ENCODE measurements at places on chromosomes 11 and 22. TPM values are rescaled to one million over a fixed set of nuclear protein-coding genes. Genes with fewer than 3 reads are reported as not detected.

DNA sequence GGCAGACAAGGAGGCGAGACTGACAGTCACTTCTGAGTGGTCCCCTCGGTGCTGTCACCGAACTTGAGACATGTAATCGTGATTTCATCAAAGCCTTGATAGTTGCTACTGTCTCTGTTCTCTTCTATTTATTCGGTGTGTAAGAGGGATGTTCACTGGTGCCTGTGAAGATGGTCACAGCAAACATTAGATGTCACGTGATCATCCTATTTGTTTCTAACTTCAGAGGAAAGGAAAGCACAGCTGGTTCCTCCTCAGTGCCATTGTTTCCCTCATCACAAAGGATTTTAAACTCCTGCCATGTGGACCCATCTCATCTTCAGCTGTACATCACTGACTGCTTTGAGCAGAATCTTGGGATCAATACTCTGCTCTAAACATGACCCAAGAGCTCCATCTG, 73.1 kb upstream of the CLMP start:
- H3K4me3 ChIP-seq = no peak overlapping the region
- no peaks in the 10 kb centered on the region for H3K4me1 ChIP-seq
- no peak for DNase-seq
- no peaks in the 10 kb centered on the region for H3K36me3 ChIP-seq
- H3K27me3 ChIP-seq = no peaks in the 10 kb centered on the region
- no peak overlapping the region for H3K27ac ChIP-seq

GRCh38 chr22:20840646-20841371, 17.8 kb downstream of the PI4KA start:
- no peak overlapping the region for H3K27ac ChIP-seq
- H3K4me1 ChIP-seq = peaks cover 11% of the 10 kb centered on the region
- H3K4me3 ChIP-seq = no peak overlapping the region
- H3K27me3 ChIP-seq = no peaks in the 10 kb centered on the region

GRCh38 chr22:18966748-18967147, 30.7 kb upstream of the PRODH start:
- no peaks in the 10 kb centered on the region for H3K36me3 ChIP-seq
- H3K4me3 ChIP-seq = no peak overlapping the region
- no peaks in the 10 kb centered on the region for H3K27me3 ChIP-seq
- no peaks in the 10 kb centered on the region for H3K4me1 ChIP-seq

The NEFH gene
- 0.60 TPM for total RNA-seq

The MS4A4A gene
- 49.7 TPM for total RNA-seq

Data from kidney (tissue), 22 donors.